ENCODE measurements at places on chromosomes 2 and 18. TPM values are rescaled to one million over a fixed set of nuclear protein-coding genes. Genes with fewer than 3 reads are reported as not detected.

Gene ANO7
- 2.8 TPM for total RNA-seq

Gene CCL20
- total RNA-seq, result 0.53 TPM

Gene IL18R1
- total RNA-seq, result 4.0 TPM

Gene CBLN2
- total RNA-seq, result 1.1 TPM

Gene HOXD12
- not detected for total RNA-seq

Gene PIEZO2
- 11.2 TPM for total RNA-seq

GRCh38 chr2:16066261-16067036, 126.1 kb downstream of the MYCN start:
- DNase-seq, result no peak

DNA sequence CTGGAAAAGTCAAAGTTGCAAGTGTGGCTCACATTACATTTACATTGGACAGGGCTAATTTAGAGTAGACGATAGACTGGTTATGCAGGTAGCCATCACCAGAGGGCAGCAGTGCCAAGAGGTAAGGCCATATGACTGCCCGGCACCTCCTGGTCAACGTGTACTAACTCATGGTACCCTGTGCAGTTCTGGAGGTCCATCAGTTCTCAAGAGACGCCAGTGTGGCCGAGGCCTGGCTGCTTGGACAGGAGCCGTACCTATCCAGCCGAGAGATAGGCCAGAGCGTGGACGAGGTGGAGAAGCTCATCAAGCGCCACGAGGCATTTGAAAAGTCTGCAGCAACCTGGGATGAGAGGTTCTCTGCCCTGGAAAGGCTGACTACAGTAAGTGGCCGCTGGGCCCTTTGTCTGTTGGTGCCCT, 65.8 kb upstream of the EML6 start:
- DNase-seq, result peak; percentile 61

DNA sequence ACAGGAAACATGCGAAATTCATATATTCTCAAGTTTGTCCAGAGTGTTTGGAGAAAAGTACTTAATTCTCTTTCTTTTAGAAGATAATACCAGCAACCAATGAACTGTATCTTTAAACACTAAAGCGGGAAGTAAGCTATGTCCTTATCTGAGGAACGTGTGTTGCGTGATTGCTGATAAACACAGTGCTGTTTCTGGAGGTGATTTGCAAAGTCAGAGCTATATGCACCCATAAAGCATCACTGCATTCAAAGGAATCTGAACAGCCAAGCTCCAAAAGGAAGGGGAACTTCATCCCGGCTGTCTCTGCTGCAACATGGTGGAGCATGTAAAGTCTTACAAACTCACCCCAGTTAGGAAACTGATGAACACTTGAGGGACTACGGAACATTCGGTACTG, 271.7 kb upstream of the FN1 start:
- DNase-seq, result no peak

DNA sequence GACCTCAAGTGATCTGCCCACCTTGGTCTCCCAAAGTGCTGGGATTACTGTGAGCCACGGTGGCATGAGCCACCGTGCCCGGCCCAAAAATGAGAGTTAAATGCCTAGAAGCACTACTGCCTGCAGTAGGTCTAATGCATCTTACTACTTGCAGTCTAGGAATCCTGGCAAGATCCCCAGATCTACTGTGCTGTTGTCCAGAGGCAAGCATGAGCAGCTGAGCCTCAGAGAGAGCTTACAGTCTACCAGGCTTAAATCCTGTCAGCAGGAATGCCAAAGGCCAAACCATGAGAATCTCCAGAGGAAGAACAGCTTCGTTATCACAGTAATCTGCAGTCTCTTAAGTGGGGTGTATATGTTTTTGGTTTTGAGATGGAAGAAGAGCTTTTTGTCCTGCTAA, 54.4 kb downstream of the XRCC5 start:
- no peak for DNase-seq

DNA sequence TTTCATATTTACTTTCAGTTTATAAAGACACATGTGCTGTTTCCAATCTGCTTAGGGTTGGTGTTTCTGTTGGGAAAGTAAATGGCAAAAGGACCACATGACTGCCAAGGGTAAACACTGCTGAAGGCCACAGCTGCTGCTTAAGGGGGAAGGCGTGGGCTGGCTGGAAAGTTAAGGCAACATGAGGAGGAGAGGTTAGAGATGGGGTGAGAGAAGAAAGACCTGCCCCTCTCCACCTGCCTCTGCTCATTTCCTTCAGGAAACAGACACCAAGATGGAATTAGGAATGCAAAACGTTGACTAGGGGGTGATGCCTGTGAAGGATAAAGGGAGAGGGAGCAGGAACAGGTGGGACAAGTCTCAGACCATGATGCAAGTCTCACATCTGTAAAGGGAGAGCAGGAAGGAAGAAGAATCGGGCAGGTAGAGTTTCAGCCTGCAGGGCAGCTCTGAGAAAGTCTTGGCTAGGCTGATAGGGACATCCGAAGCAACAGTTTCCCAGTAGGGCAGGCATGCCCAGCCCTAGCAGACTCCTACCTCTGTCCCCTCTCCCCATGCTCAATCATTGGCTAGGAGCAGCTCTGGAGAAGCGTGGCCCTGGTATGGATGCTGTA, 86.0 kb downstream of the CDC42EP3 start:
- peak; percentile 79 for DNase-seq

DNA sequence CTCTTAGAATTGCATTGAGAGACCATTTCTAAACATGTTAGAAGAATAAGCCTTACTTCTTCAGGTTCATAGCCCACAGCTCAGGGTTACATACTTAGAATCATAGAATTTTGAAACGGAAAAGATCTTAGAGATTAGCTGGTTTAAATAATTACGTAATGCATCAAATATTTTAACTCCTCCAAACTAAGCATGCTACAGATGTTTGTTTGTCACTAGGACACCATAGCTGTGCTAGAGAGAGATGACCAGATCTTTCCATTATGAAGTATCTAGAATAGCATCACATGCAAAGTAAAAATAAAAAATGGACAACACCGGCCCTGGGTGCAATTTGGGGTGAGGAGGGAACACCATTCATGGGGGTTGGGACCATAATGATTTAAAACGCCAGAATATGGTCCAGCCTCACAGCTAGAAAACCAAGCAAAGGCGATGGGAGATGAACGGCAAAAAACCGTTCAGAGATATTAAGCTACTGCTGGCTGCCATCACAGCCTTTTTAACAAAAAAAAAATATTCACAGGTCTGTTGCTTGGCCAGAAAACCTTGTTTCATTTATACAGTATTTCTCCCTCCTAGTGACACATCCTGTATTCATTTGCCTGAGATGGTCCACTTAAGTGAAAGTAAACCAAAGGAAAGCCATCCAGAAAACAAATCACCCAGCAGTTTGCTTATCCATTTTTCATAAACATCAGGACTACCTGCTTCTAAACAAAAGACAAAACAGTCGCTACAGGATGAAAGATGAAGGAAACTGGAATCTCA, 94.2 kb downstream of the EPHA4 start:
- DNase-seq, result peak; percentile 10

GRCh38 chr2:218754781-218755180, 27.2 kb upstream of the CYP27A1 start:
- no peak for DNase-seq

DNA sequence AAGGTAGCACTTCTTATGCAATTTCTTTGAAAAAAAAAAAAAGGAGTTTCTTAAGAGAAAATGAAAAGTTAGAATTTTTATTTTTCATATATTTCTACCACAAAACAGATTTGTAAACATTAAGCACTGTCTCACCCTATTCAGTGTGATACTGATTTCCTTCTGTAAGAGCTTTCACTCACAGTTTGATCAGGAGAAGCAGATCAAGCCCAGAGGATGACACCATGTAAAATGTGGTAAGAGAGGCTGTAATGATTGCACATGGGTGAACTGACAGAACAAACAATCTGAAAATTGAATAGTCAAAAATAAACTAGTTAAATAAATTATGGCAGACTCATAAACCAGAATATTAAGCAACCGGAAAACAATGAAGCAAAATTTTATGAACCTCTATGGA, 54.5 kb downstream of the MEMO1 start:
- no peak for DNase-seq

DNA sequence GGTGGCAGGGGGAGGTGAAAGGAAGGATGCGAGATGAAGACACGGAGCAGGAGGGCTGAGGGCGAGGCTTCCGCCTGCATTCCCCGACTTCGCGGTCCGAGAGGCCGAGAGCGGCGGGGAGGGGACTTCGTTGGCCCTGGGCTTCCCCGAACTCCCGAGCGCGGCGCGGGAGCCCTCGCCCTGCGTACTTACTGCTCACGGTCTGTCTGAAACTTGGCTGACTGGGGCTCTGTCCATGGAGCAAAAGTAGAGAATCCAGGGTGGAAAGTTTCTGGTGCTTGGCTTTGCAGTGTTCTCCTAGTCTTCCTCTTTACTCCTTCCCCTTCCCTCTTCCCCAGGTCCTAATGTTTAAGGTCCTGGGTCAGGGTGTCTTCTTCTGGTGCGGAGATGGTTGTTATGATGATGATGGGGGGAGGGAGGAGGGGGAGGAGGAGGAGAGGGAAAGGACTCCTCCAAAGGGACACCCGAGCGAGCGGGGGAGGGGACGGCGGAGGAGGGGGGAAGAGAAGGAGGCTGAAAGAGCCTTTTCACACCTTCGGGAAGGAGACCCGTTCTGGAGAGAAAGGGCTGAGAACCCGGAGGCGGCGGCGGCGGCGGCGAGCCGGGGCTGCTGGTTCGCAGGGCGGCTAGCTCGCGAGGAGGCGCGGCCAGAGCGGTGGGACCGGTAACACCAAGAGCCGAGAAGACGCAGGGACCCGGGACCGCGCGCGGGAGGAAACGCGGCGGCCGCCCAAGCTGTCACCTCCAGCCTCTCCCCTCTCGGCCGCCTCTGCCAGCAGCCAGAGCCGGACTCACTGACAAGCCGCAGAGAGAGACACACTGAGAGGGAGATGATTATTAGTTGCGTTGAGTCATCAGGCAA, at the start of gene SATB2:
Gene SATB2, minus strand, starts transcription at position 793 of the 862 bp plus-strand sequence. CDS start 1,902 bp downstream, outside the sequence.
- peak; percentile 15 for DNase-seq

DNA sequence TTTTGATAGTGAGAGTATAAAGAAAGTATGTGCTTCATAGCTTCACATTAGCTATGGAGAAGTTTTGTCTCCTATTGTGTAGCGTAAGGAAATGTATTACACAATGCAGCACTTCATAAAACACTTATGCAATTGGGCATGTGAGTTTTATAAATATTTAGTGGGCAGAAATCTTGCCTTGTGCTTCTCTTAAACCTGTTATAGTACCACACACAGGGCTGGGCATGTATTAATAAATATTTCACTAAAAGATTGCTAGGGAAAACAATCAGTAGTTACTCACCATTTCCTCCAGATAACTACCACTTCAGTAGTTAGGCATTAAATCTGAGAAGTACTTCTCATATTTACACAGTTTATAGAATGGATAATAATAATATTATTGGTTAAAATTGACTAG, 1080.8 kb upstream of the PIK3C3 start:
- DNase-seq, result peak; percentile 25

DNA sequence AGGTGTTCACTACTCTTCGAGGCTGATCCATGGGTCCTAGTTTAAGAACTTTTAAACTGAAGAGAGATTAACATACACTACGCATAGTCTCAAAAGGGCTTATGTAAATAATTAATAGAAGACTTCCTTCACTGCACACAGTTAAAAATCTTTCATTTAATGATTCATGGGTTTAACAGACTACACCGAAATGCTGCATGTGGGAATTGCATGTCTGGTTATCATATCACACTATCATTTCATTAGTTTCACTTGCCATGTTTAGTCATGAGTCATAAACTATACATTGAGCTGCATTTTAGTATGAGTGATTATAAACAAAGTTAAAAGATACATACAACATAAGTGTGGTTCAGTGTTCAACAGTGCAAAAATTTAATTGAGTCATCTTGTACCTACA, 31.2 kb downstream of the GLS start:
- no peak for DNase-seq

DNA sequence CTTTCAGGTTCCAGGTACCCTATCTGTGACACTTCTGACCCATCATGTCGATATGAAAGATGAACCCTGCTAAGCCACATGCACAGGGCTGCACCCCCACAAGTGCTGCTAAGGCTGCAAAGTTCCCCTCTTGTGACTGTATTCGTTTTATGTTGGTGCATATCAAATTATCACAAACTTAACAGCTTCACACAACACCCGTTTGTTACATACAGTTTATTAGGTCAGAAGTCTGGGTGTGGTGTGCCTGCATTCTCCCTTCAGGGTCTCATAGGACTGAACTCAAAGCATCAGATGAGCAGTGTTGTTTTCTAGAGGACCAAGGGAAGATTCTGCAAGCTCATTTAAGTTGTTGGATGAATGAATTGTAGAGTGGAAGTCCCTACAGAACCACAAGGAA, 199.4 kb downstream of the ANAPC1 start:
- no peak for DNase-seq

DNA sequence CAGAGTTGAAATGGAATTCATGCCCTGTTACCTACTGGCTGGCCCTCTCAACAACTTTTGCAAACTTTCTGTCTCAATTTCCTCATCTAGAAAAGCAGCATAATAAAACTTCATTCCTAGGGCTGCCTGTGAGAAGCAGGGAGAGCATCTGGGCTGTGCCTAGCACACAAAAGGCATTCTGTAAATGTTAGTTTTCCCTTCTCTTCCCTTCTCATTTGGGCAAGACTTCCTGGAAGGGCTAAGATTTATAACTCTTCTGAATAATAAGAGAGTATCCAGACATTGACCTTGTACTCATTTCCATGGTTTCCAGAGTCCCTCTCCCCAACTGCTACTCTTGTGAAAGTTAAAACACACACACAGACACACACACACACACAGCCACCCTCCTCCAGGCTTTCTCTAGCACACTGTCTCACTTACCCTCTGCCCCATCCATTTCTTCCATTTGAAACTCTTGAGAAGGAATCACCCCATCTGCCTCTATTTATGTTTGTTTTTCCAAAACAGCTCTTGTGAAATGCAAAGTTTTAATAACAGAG, 302.1 kb downstream of the SMAD2 start:
- DNase-seq, result no peak

DNA sequence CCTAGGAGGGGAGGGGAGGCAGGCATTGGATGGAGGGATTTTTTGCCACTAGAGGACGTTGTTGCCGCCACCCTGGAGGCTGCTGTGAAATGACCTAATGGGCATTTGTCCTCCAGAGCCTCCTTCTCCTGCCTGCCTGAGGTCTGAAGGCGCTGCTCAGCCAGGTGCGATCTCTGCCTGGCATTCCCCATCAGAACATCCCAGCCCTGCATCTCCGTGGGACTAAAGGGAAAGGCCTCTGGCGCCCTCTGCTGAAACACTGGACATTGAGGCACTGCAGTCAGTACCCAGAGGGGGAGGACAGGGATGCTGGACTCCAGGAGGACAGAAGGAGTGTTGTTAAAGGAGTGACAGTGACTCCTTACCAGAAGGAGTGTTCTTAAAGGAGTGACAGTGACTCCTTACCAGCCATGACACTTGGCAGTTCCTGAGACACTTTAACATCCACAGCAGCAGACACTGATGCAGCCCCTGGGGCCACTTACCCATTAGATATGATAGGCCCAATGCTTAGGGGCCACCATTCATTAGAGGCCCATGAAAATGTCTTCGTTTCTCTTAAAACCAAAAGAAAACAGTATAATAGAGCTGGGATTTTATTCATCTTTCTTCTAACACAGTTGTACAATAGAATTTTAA, 17.0 kb downstream of the THNSL2 start:
- DNase-seq, result peak; percentile 33
